ENCODE measurements at places on chromosomes 3 and 15. TPM values are rescaled to one million over a fixed set of nuclear protein-coding genes. Genes with fewer than 3 reads are reported as not detected.

GRCh38 chr3:51297333-51297732, 87.8 kb upstream of the MANF start:
- no peak for DNase-seq

GPR160 gene
- total RNA-seq, result 36.3 TPM

- DNase-seq, result peak; percentile 26
Observed at GRCh38 chr15:81752546-81752942, 293.3 kb downstream of the MEX3B start.

DNA sequence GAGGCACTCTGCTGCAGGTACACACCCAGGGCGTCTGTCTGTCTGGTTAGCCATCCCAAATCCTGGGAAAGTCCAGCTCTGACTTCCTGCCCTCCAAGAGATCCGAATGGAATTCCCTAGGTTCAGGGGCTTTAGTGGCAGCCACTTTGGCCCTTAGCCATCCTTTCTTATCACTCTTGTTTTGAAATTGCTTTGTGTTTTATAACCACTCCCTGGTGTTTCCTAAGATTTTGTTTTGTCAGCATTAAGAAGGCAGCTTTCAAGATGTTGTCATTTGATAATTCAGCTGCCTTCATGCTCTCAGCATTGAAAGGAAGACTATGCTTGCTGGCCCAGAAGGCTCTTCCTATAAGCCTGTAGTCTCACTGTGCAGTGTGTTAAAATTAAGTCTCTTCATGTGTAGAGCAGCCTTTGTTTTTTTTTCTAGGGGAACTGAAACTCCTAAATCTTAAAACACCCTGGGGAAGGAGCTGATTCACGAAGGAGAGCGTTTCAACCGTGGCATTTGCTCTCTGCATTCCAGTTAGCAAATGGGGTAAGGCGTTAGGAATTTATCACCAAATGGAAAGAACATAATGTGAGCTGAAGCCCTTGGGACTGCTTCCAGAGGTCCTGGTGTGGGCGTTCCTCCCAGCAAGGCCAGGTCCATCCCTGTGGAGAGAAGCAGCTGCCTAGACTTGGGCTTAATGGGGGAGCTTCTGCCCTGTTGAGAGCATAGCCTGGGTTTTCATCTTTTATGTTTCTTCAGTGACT, 14.2 kb upstream of the CLEC3B start:
- DNase-seq, result peak; percentile 68

ANP32A gene
- total RNA-seq, result 101 TPM

GRCh38 chr3:191136347-191136746, 62.7 kb upstream of the OSTN start:
- no peak for DNase-seq

DNA sequence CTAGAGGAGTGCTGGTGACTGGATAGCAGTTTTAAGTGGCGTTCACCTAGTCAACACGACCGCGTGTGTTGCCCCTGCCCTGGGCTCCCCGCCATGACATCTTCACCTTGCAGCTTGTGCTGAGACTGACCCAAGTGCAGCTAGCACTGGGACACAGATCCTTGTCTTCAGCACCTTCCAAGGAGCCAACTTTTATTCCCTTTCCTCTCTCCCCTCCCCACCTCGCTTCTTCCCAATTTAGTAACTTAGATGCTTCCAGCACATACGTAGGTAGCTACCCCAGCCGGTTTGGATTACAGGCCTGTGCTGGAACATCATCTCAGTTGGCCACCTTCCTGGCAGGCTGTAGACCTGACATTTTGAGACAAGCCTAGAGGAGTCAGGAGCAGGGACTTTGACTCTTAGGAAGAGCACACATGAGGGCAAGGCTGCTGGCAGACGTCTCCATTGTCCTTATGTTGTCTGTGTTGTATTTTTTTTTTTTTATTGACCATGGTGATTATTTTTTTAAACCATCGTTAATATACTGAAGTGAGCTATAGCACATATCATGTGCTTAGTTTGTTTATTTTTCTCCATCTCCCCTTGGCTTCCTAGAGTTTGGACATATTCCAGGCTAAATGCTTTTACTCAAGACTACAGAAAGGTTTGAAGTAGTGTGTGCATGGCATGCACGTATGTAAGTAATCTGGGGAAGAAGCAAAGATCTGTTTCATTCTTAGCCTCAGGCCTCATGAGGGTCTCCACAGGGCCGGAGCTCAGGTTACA, 61.1 kb downstream of the AAGAB start:
- no peak for DNase-seq

DNA sequence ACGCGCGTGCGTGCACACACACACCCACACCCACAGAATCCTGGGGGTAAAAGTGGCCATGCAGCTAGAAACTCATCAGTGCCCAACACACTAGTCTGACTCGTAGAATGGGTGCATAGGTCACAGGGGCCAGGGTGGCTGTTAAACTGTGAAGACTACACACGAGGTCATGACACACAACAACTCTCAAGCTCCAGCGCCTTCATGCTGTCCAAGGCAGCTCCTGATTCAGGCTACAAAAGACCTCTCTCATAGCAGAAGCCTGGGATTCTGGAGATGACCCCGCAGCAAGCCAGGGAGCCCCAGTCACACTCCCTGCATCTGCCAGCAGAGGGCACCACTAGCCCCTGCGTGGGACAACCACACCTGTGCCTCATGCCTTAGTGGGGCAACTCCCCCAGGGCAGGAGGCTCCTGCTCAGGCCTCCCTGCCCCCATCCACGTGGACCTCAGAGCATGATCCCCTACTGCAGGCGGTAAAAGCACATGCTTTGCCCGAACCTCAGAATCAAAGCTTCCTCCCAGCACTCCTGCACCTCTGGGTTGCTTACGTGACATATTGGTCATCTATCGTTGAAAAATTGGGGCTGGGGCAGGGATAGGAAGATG, 93.1 kb downstream of the LRIG1 start:
- peak; percentile 61 for DNase-seq

GRCh38 chr3:29463304-29463703, 182.4 kb downstream of the RBMS3 start:
- DNase-seq, result no peak

IP6K2 gene
- total RNA-seq, result 98.3 TPM

- DNase-seq, result no peak
Observed at GRCh38 chr15:50906954-50907600, 1.4 kb upstream of the AP4E1 start.

CLDN16 gene
- total RNA-seq, result 3.2 TPM

GRCh38 chr15:85542895-85543331, 162.5 kb downstream of the AKAP13 start:
- no peak for DNase-seq

NR2F2 gene
- 288 TPM for total RNA-seq

GRCh38 chr15:69031013-69032001, 16.8 kb downstream of the NOX5 start:
- peak; percentile 48 for DNase-seq

GRCh38 chr3:13620776-13621365, 71.9 kb downstream of the FBLN2 start:
- DNase-seq, result no peak

PP2D1 gene
- total RNA-seq, result not detected

CDHR4 gene
- total RNA-seq, result 0.09 TPM

DNA sequence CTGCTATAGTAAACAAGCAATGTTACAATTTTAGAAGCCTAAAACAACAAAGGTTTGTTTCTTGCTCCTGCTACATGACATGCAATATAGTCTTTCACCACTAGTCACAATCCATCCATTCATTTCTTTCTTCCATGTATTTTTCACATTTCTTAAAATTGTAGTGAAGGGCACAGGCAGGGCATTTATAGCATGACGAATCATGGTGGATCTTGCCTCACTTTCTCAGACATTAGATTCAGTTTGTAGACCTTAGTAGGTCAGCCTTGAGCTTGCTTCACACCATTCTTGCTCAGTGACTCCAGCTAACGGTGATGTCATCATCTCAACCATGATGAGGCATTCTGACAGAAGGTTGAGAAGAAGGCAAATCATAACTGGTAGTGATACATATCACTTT, 546.8 kb downstream of the TBL1XR1 start:
- DNase-seq, result no peak

GRCh38 chr3:40226636-40227035, 82.9 kb upstream of the EIF1B start:
- no peak for DNase-seq

GRCh38 chr3:104180906-104181305, 1185.8 kb upstream of the ALCAM start:
- no peak for DNase-seq

GRCh38 chr15:61680260-61681037, 379.8 kb downstream of the VPS13C start:
- no peak for DNase-seq

DNA sequence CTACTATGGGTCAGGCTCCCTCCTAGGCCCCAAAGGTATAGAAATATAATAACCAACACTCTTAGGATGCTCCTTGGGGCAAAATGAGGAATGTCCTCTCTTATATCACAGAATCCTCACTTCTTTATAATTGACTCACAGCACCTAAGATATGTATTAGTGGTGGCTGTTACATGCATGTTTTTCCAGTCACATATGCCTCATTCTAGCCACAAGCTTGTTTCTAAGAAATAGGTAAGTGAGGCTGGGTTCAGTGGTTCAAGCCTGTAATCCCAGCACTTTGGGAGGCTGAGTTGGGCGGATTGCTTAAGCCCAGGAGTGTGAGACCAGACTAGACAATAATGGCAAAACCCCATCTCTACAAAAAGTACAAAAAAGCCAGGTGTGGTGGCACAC, 57.9 kb upstream of the PSMD6 start:
- no peak for DNase-seq

Measured in mucosa of gallbladder (tissue), 1 donor.